ENCODE measurements at places on chromosomes 16 and 17. TPM values are rescaled to one million over a fixed set of nuclear protein-coding genes. Genes with fewer than 3 reads are reported as not detected.

The EPX gene
- not detected for total RNA-seq

The ETV4 gene
- total RNA-seq, result 20.3 TPM

The KRTAP3-2 gene
- not detected for total RNA-seq

The SLC38A8 gene
- total RNA-seq, result not detected

All from vein endothelial cell (primary cell).